ENCODE measurements at places on chromosomes 2 and 18. TPM values are rescaled to one million over a fixed set of nuclear protein-coding genes. Genes with fewer than 3 reads are reported as not detected.

- no peak for DNase-seq
Measured at GRCh38 chr18:58867281-58867961, 2.7 kb downstream of the ZNF532 start.

- DNase-seq = no peak
Measured at GRCh38 chr2:236370847-236371409, 106.7 kb upstream of the ASB18 start.

TCF7L1 gene
- total RNA-seq = 1.4 TPM

- DNase-seq = no peak
Measured at GRCh38 chr2:230162981-230163380, 56.8 kb downstream of the SP110 start.

DNA sequence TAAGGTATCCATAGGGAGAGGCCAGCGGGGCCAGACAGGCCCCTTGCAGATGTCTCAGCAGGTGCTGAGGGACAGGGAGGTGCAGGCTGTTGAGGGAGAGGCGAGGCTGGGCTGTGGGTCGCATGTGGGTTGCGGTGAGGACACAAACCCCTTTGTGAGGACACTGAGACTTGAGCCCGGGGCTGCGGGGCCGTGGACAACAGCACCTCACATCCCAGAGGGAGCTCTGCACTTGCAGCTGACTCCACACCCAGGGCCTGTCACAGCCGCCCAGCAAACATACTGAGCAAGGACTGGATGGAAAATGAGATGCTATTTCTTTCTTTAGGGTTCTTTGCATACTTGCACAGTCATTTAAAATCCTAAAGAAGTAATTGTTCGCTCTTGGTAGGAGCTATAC, 95.3 kb upstream of the NFATC1 start:
- no peak for DNase-seq

DNA sequence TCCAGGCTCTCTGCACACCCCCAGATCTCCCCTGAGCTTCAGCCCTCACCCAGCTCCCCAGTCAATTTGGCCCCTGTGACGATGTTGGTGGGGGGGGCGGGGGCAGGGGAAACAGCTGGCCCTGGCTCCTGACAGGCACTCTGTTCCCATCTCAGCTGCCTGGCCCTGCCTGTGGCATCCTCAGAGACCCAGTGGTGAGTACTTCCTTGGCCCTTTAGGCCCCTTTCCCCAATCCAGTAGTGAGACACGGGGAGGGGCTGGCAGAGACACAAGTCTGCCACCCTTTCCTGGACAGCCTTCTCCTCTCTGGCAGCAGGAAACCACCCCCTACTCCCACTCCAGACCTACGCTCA, 19.3 kb upstream of the C1QL2 start:
- no peak for DNase-seq

GRCh38 chr2:177031438-177032180, 181.0 kb upstream of the HNRNPA3 start:
- no peak for DNase-seq

DNA sequence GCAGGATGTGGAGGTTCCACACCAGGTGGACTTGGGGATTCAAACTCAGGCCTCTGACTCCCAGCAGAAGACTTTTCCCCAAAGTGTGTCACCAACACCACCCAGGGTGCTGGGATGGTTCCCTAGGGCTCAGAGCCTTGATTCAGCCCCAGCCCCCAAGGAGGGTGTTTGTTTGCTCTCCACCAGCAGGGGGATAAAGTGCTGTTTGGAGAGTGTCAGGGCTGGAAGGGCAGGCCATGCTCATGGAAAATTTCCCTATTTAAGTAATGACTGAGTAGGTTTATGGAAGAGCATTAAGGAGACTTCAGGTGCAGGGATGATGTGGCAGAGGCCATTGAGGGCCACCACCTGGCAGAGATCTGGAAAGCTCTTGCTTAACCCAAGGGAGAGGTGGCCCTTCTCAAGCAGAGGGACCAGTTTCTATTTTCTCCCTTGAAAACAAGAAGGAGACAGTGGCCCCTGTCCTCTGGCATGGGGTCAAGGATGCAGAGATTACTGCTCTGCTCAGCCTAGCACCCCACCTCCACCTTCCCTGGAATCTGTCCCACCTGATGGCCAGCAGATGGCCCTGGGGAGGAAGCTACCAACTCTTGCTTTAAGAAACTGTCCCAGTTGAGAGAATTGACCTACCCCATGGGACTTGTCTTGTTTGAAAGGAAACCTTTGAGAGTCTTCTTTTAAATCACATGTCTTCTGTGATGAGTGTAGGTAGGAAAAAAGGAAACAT, 122.1 kb downstream of the ACOXL start:
- DNase-seq = no peak

AFF3 gene
- not detected for total RNA-seq

DNA sequence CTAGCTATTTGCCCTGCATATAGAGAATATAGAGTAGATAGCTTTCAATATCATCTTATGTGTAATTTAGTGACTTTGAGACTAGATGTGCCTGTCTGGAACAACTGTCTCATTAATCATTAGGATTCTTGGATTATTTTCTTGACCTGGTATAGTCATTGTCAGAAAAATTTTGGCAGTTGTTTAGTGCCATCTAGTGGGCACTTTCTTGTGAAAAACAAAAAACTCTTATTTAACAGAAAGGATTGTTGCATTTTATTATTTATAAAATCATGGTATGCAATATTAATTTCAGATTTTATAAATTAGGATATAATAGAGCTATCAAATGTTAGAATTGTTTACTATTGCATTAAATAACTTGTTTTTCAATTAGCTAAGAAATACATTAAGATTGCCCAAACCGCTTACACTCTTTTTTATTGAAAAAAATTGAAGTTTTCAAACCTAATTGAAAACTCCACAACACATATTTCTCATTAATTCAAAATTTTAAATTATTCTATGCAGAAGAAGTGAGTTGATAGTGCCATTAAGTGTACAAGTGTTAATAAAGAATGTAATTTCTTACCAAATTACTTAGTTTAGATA, 80.3 kb downstream of the DYNAP start:
- peak; percentile 52 for DNase-seq

MAB21L4 gene
- 5.2 TPM for total RNA-seq

GRCh38 chr2:241612156-241613016, 24.6 kb downstream of the THAP4 start:
- DNase-seq = no peak

DNA sequence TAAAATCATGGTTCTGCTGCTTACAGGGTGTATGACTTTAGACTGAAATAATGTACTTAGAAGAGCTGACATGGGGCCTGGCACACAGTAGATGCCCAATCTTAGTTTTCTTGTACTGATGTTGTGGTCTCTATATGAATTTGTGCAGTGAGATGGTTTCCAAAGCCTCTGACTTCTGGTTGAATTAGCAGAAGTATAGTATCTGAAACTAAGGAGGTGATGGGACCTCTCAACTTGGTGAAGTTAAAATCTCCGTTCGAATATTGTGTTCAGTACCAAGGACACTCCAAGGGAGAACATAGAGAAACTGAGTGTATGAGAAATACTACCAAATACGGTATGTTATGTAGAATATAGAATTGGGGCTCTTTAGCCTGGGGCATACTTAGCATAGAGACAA, 120.9 kb downstream of the ANTXR1 start:
- DNase-seq = no peak

GRCh38 chr2:33395655-33396249, 80.7 kb upstream of the RASGRP3 start:
- peak; percentile 49 for DNase-seq

CFAP221 gene
- 2.1 TPM for total RNA-seq

DNA sequence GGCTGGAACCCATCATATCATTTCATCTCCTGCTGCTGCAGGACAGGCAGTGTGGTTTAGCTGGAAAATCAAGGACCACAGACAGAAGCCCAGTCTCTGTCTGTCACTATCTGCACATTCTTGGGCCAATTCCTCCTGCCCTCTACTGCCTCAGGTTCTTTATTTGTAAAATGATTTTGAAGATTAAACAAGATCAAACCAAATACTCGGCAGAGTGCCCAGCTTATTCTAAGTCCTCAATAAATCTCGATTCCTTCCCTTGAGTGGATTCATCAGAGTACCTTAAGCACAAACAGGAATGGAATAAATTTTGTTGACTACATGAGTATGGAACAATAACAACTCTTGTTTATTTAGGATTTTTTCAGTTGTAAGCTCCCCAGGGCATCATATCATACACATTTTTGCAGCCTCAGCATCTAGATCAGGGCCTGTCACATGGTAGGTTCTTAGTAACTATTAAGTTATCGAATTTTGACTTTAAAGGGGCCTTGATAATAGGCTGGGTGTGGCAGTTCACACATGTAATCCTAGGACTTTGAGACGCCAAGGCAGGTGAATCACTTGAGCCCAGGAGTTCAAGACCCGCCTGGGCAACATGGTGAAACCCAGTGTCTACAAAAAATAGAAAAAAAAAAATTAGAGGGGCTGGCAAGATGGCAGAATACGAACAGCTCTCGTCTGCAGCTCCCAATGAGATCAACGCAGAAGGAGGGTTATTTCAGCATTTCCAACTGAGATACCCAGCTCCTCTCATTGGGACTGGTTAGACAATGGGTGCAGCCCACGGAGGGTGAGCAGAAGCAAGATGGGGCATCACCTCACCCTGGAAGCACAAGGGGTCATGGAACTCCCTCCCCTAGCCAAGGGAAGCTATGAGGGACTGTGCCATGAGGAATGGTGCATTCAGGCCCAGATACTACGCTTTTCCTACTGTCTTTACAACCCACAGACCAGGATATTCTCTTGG, 11.1 kb downstream of the RHOB start:
- no peak for DNase-seq

- DNase-seq = peak; percentile 58
Measured at GRCh38 chr2:127007652-127008051, 99.3 kb downstream of the BIN1 start.

RAB6C gene
- total RNA-seq = not detected

- DNase-seq = peak; percentile 11
Measured at GRCh38 chr2:183163821-183164649, 39.8 kb downstream of the NUP35 start.

Data from renal cortical epithelial cell (primary cell).